Endothelial cell of umbilical vein (primary cell): ENCODE measurements at places on chromosomes 16 and 17. TPM values are rescaled to one million over a fixed set of nuclear protein-coding genes. Genes with fewer than 3 reads are reported as not detected.

The ITGAE gene
- total RNA-seq = 29.6 and 32.6 TPM in 2 replicates

The CA4 gene
- total RNA-seq = 0.29 TPM in 1 of 2 replicates, not detected in the other

The FNDC8 gene
- not detected in 2 replicates for total RNA-seq

The POLR3E gene
- 42.8 and 48.3 TPM in 2 replicates for total RNA-seq

The TMEM238L gene
- total RNA-seq = not detected in 2 replicates

The CPD gene
- 63.6 and 68.0 TPM in 2 replicates for total RNA-seq

The HOXB9 gene
- total RNA-seq = 0.69 and 1.1 TPM in 2 replicates

The ZNF205 gene
- total RNA-seq = 15.5 and 18.5 TPM in 2 replicates

The IGSF6 gene
- not detected in 2 replicates for total RNA-seq

The SGSH gene
- total RNA-seq = 66.0 and 81.4 TPM in 2 replicates

The HOXB1 gene
- not detected in 2 replicates for total RNA-seq

The TMEM132E gene
- total RNA-seq = not detected in 2 replicates

The CHMP1A gene
- 83.9 and 86.3 TPM in 2 replicates for total RNA-seq

The MYL4 gene
- 1.9 and 2.0 TPM in 2 replicates for total RNA-seq

The ELMO3 gene
- total RNA-seq = 4.3 and 5.7 TPM in 2 replicates

The CETP gene
- 2.8 and 3.3 TPM in 2 replicates for total RNA-seq

The FAM20A gene
- not detected in 2 replicates for total RNA-seq

The GAS7 gene
- total RNA-seq = not detected in 2 replicates

The CES3 gene
- not detected in 2 replicates for total RNA-seq

The SOCS3 gene
- total RNA-seq = 13.6 and 14.3 TPM in 2 replicates

The SOX9 gene
- total RNA-seq = not detected in 2 replicates

The HASPIN gene
- total RNA-seq = 11.8 and 13.2 TPM in 2 replicates

The GAA gene
- total RNA-seq = 45.9 and 49.7 TPM in 2 replicates

The AOC3 gene
- 0.27 and 0.44 TPM in 2 replicates for total RNA-seq

The NDEL1 gene
- total RNA-seq = 60.0 and 65.7 TPM in 2 replicates

The NKD1 gene
- total RNA-seq = 0.32 TPM in 1 of 2 replicates, not detected in the other

The PTGES3L gene
- not detected in 2 replicates for total RNA-seq

The EVPLL gene
- total RNA-seq = not detected in 2 replicates

The NDUFB10 gene
- total RNA-seq = 124 and 144 TPM in 2 replicates

The ENDOV gene
- 17.6 and 25.9 TPM in 2 replicates for total RNA-seq

The KRT36 gene
- not detected in 2 replicates for total RNA-seq

The CSNK2A2 gene
- total RNA-seq = 113 and 125 TPM in 2 replicates

The NTN1 gene
- total RNA-seq = 0.18 TPM in 2 replicates

The RAPGEFL1 gene
- total RNA-seq = 11.8 and 13.4 TPM in 2 replicates
